Fibroblast of pulmonary artery (primary cell): ENCODE measurements at places on chromosomes 12 and 14.

GRCh38 chr12:70327541-70327940 is 38.5 kb upstream of the KCNMB4 start:
- DNase-seq = no peak

DNA sequence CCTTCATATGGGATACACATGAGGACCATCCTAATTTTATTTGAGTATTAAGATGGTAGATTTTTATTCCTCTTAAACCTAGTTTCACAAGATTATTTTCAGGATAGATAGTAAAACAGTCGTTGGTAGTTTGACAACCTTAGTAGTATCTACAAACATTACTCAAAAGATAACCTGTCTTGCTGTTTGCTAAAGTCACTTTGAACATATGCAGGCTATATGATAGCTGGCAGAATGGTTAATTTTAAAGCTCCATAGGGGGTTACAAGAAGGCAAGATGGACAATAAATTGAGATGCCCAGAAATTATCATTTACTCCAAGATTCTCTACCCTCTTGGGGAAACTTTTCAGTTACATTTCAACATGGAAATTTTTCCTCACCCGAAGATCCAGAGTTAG is 525.7 kb downstream of the SOX5 start:
- no peak for DNase-seq

- peak; percentile 50 for DNase-seq
Observed at GRCh38 chr14:91418387-91419043, 895 bp upstream of the CCDC88C start.

- no peak for DNase-seq
Observed at GRCh38 chr12:103840462-103840875, 565 bp downstream of the NT5DC3 start.

DNA sequence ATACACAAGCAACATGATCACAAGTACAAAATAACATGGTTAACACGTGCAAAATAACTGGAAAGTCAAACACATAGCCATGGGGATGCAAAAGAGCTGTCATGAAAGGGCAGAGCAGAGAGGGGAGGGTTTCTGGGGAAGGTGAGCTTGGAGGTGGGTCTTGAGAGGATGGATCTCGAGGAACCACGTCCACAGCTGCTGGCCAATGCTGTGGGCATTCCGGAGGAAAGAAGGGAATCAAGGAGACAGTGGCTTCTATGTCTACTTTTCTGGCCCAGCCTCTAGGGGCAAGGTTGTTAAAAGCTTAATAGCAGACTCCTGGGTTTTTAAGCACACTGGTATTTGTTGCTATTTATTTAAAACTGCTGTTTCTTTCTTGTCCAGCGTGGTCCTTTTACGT is 8.4 kb upstream of the MYH7 start:
- no peak for DNase-seq
